Bone marrow (tissue), 2 donors: ENCODE measurements at places on chromosomes 2 and 18.

GRCh38 chr2:168514692-168515091 lies 58.6 kb downstream of the CERS6 start:
- no peak for DNase-seq

DNA sequence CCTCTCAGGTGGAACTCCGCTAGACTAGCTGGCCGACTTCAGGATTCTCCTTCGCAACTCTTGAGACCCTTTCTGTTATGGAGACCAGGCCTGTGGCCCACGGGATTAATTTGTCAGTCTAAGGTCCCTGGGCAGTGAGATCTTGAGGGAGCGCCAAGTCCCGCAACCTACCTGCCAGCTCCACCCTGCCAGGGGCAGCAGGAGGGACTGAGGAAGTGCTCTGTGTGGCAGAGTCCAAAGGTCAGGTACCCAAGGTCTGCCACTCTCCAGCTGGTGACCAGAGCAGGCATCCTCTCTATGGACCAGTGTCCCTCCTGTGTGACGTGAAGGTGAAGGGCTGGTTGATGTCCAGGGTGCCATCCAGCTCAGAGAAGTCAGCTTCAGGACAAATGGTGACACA lies 4.3 kb upstream of the SPATA3 start:
- DNase-seq, result no peak

DNA sequence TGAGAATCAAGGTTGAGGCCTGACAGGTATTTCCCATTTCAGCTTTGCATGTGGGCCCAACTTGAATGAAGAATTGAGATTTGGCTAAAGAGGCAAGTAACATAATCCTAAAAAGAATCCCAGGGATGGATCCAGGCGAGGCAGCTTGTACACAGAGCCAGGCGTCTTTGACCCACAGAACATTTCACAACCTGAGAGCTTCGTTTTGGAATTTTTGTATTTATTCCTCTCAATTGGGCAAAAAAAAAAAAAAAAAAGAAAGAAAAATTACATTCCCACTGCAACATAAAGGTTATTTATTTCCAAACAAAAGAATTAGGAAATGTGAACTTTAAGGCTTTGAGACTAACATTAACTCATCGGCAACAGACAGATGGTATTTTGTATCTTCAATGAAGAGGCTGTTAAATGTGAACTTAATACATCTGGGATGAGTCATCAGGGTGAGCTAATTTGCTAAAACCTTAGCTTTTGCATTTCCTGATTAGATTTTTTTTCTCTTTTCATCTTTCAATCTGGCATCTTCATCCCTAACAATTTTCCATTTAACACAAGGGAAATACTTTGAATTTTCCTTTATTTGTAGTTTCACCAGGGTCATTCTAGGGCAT lies 478.5 kb upstream of the TNP1 start:
- no peak for DNase-seq

GRCh38 chr2:67456428-67456827 lies 59.3 kb downstream of the ETAA1 start:
- DNase-seq, result no peak

DNA sequence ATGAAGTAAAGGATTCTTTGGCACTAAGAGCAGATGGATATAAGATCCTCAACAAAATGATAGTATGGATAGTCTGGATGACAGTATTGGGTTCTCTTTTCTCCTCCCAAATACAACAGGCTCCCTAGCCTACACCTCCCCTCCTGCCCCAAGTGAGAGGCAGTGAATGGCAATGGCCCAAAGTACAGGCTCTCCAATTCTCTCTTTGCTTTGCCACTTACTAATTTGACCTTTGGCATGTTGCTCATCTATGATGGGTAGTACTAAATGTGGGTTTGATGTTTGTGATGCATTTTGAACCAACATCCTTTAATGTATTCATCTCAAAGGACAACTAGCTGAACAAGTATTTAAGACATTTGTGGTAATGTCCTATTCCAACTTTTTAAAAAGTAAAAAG lies 65.9 kb downstream of the EIF5B start:
- DNase-seq, result no peak

GRCh38 chr2:57959390-57959789 lies 87.2 kb upstream of the VRK2 start:
- no peak for DNase-seq

- DNase-seq, result no peak
Observed at GRCh38 chr2:210527286-210527685, 29.1 kb upstream of the CPS1 start.

GRCh38 chr2:227472265-227473121 lies 537 bp downstream of the AGFG1 start:
- no peak for DNase-seq

DNA sequence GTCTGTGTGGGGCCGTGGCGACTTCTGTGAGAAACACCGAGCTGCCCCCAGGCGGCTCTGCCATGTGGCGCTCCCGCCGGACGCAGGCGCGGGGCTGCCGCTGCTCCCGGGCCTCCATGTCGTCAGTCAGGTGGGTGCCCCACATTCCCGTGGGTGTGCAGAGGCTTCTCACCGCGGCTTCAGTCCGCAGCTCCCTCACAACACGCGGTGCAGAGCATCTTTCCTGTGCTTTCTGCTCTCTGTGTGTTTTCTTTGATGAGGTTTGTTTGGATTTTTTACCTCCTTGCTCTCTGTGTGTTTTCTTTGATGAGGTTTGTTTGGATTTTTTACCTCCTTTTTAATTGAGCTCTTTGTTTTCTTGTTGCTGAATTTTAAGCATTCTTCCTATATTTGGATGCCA lies 13.0 kb downstream of the AQP12A start:
- no peak for DNase-seq

DNA sequence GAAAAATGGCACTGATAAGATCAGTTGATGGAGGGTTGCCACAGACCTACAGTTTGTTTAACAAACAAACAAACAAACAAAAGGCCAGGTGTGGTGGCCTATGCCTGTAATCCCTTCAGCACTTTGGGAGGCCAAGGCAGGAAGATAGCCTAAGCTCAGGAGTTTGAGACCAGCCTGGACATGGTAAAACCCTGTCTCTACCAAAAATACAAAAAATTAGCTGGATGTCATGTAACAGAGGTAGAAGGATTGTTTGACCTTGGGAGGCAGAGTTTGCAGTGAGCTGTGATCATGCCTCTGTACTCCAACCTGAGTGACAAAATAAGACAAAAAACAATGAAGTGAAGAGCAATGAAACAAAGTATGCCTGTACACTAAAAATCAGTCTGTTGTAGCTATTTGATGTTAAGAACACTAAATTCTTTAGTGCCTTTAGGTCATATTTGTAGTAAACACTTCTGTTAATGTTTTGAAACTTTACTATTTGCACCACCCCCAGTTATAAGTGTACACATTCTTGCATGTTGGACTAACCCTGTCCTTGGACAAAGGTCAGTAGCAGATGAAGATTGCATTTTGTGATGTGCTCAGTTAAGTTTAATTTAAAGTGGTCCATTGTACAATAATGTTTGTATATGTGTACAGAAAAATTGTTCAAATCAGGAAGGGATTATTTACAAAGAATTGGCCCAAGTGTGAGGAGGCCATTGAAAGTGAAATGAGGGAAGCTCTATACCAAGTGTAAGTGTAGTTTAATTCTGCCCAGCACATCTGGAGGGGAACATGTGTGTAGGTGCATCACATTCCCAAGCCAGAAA lies 73.9 kb downstream of the KYNU start:
- DNase-seq, result no peak

- no peak for DNase-seq
Observed at GRCh38 chr2:219230059-219230540, 494 bp downstream of the ANKZF1 start.

DNA sequence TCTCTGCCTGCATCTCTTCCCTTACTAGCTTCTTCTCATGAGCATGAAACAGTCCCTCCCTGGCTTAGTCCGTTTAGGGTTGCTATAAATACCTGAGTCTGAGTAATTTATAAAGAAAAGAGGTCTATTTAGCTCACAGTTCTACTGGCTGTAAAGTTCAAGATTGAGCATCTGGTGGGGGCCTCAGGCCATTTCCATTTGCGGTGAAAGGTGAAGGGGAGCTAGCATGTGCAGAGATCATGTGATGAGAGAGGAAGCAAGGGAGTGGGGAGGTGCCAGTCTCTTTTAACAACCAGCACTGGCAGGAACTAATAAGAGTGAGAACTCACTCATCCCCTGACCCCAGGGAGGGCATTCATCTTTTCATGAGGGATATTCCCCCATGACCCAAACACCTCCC lies 26.8 kb downstream of the RHBDD1 start:
- DNase-seq, result no peak

GRCh38 chr2:239166201-239166834 lies 234.5 kb downstream of the HDAC4 start:
- DNase-seq, result no peak

DNA sequence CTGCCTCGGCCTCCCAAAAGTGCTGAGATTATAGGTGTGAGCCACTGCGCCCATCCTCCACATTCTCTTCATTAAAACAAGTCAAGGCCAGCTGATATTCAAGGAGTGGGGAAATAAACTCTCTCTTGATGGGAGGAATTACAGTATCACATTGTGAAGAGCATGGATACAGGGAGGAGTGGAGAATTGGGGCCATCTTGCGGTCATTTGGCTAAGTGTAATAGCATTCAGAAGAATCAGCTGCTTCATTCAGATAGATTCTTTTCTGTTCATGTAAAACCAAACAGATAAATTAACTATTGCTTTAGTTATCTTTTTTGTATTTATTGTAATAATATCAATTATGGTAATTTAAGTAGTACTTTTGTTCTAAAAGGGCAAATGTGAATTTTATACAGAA lies 156.3 kb downstream of the UBR3 start:
- no peak for DNase-seq

GRCh38 chr2:132790207-132790785 lies 120.3 kb upstream of the LYPD1 start:
- DNase-seq, result no peak

DNA sequence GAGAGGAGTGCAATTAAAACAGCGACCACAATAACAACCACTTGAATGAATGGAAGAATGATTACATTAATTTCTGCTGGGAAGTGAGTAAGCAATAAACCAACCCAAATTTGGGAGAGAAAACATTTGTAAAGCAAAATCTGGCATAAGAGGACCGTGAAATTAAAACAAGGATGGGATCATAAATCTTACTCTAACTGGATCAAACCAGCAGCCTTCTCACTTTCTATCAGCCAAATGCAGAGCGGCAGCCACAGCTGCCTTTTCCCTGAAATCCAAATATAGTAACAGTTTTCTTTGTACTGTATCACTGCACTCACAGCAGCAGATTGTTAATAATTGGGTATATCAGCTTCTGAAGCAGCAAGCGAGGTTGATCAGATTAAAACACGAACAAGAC lies 245.2 kb upstream of the REG3G start:
- no peak for DNase-seq

DNA sequence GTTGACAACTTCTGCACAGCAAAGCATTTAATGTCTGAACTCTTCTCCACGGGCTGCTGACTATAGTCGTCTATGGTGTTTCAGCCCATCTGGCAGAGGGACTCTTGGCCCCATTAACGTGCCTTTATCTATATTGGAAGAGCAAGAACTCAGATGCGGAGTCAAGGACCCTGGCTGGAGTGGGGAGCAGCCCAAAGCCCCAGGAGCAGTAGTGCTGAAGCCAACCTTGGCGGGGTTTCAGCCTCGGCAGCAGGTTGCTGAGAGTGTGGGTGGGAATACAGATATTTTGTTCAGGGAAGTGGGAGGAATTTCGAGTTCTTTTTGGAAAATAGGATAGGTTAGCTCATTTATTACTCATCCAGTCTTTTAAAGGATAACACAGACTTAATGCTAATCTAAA lies 34.2 kb downstream of the TMEM17 start:
- DNase-seq, result no peak

DNA sequence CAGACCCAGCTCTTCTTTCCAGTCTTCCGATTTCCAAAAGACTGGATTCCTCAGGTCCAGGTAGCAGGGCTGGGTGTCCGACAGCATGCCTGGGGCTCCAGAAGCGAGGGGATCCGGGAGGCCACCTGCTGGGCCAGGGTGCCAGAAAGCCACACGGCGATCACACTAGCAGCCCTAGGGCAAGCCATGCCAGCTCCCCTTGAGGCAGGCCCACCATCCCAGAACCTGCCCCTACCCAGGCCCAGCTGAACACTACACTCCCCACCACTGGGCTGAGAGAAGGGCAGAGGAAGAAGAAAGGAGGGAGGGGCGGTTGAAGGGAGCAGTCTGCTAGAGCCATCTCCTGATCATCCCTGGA lies 163.1 kb downstream of the TNS1 start:
- no peak for DNase-seq

GRCh38 chr2:71826299-71826698 lies 321.4 kb downstream of the CYP26B1 start:
- DNase-seq, result no peak

- DNase-seq, result no peak
Observed at GRCh38 chr2:38599706-38600105, 3.0 kb downstream of the HNRNPLL start.

- DNase-seq, result no peak
Observed at GRCh38 chr2:17894005-17894404, 15.5 kb downstream of the KCNS3 start.

GRCh38 chr18:1394966-1395365 lies 490.3 kb downstream of the ADCYAP1 start:
- no peak for DNase-seq

DNA sequence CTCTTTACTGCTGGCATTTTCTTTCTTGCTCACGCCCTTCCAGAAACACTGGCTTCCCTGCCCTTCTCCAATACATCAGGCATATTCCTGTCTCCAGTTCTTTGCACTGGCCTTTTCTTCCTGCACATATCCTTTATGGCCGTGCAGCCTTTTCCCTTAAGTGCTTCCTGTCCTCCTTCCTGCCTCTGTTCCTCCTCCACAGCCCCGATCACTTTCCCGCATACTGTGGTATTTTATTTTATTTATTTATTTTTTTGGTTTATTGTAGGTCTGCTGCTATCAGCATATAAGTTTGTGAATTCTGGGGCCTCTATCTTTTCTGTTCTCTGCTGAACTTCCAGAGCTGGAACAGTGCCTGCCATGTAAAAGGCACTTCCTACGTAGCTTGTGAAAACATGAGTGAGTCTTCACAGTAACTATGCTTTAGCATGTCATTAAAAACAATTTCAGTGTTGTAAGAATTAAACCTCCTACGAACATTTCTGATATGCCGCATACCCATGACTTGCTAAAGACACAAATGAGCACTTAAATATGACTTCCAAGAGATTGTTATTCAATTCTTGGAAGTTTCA lies 289.1 kb downstream of the TRIB2 start:
- no peak for DNase-seq

DNA sequence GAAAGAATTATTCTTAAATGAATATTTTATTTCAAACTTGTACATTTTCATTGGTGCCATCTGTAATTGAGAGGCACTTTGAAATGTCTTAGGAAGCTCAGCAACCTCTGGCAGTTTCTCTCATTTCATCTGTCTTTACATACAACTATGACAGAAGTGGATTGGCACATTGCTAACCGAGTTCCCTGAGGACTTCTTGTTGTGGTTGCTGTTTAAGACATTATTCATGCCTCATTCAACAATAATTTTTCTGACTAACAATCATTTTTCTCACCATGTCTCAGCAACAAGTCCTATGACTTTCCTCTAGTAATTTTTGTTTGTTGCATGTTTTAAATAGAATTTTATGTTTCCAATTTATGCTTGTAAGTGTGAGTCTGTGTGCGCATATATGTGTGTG lies 284.0 kb upstream of the CWC22 start:
- no peak for DNase-seq

- DNase-seq, result no peak
Observed at GRCh38 chr2:75539955-75540716, 20.6 kb downstream of the EVA1A start.
